Activated CD4-positive, alpha-beta T cell treated with anti-CD3 and anti-CD28 coated beads, Interleukin-2, amount 50 U/mL, for 24 hours (primary cell): ENCODE measurements at places on chromosomes 11 and 22.

DNA sequence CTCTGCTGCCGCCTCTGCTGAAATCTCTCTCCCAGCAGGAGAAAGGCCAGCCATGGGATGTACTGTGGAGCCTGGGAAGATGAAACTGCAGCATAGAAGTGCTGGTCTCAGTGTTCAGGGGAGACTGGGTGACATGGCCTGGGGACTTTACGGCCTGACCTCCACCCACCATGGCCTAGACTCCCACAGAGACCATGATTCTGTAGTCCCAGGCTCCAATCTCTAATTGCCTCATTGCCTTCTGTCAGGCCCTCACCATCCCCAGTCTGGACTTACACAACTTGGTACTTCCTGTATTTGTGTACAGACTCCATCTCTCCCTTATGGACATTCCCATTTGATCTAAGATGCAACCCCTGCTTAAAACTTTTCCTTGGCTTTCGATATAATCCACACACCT lies 43.1 kb downstream of the TRAF6 start:
- DNase-seq: no peak

DNA sequence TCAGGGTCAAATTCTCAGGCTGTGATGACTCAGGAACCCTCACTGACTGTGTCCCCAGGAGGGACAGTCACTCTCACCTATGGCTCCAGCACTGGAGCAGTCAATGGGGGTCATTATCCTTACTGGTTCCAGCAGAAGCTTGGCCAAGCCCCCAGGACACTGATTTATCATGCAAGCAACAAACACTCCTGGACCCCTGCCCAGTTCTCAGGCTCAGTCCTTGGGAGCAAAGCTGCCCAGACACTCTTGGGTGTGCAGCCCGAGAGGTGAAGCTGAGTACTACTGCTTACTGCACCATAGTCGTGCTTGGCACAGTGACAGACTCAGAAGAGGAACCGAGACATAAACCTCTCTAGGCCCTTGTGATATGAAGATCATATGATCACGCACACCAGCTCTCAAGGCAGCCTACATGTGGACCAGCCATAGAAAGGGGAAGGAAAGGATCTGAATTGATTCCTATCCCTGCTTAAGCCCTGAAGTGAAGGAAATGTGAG lies 58.2 kb downstream of the ZNF280B start:
- DNase-seq: no peak

DNA sequence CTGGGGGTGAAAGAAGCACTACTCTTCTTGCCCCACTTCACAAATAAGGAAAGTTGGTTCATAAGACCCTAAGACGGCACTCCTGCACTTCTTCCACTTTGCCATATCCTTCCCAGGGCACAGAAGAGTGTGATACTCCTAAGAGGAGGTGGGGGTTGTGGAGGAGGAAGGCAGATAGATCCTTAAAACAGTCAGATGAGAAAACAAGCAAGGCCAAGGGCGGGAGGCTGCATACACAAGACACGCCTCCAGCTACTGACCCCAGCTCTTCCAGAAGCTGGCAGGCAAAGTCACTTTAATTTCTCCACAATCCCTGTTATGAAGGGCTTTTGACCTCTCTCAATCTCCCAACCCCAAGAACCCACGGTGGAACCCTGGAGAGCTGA lies 1.6 kb upstream of the CHRM4 start:
- no peak for DNase-seq

- DNase-seq: no peak
These were observed 526 bp downstream of the TPST2 start for GRCh38 chr22:26589367-26589844.

GRCh38 chr22:41684194-41684593 lies 4.5 kb downstream of the SNU13 start:
- no peak for DNase-seq

DNA sequence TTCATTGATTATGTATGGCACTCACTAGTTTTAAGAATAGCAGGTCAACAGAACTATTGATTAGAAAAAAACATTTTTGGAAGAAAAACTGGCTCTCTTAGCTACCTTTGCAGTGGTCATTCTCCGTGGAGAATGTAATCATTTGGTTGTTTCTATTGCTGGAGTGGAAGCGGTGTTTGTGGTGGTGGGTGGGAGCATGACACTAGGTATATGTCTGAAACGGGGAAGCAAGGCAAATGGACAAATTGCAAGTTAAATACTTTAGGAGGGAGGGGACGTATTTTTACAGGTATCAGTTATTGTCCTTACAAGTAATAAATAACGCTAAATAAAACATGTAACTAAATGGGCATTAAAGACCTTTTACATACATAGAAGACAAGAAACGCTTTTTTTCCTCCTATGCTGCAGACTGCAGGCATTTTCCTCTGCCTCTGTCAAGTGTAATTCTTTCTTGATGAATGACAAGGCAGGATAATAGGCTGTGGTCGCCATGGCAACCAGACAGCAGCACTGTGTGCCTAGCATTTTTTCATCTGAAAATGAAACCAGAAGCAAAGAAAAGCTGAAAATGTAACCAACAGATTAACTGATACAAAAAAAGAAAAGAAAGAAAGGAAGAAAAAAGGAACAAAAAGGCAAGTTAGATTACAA lies 46.2 kb downstream of the BLID start:
- DNase-seq: no peak

- no peak for DNase-seq
These were observed 54.2 kb downstream of the PACSIN2 start for GRCh38 chr22:42960531-42961399.

DNA sequence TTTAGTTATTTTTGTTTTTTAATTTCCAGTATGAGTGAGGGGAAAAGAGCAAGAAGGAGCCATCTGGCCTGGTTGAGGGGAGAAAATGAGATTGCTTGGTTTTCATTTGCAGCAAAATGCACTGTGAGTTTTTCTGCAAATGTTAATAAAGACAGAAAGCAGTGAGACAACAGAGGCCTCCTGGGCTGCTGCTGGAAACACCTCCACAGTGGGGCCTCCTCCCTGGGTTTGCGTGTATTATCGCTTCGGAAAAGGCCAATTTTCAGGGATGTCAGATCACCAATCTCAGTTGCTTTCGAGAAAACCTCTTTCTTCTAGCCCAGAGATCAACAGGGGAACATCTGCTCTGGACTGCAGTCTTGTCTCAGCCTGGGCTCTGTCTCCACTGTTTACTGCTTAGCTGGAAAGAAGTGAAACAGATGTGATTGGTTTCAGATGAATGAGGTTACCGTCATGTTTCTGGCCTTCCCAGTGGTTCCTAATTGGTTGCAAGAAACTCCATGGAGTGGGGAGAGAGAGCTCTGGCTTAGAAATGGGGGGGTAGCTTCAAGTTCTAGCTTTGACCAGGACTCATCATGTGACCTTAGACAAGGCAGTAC lies 17.3 kb downstream of the TSPAN18 start:
- DNase-seq: no peak

GRCh38 chr11:3808861-3809623 lies 682 bp downstream of the PGAP2 start:
- no peak for DNase-seq

- DNase-seq: no peak
These were observed 56.5 kb upstream of the PRR5 start for GRCh38 chr22:44645531-44645930.

- DNase-seq: peak; percentile 46
These were observed 1.3 kb downstream of the NAP1L4 start for GRCh38 chr11:2990617-2991451.

DNA sequence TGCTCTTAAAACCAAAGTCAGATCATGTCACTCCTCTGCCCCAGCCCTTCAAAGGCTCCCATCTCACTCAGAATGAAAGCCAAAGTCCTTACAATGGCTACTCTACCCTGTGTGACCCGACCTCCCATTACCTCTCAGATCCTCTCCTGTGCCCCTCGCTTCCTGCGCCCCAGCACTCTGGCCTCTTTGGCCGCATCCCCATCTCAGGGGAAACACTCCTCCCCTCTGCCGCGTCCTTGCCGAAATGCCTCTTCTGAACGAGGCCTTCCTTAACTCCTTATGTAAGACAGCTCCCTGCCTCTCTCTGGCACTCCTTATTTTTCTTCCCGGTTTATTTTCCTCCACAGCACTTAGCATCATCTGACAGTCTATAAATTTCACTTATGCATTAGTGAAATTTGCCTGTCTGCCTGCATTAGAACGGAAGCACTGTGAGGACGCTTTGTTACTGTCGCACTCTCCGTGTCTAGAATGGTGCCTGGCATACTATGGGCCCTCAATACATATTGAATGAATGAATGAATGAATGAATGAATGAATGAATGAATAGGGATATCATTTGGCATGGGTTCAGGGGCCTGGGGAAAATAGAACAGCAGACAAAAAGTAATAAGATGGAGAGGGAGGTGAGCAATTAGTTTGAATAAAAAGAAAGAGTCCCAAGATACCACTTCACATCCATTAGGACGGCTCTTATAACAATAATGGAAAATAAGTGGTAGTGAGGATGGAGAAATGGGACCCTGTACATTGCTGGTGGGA lies 137.8 kb downstream of the CEP164 start:
- DNase-seq: no peak

DNA sequence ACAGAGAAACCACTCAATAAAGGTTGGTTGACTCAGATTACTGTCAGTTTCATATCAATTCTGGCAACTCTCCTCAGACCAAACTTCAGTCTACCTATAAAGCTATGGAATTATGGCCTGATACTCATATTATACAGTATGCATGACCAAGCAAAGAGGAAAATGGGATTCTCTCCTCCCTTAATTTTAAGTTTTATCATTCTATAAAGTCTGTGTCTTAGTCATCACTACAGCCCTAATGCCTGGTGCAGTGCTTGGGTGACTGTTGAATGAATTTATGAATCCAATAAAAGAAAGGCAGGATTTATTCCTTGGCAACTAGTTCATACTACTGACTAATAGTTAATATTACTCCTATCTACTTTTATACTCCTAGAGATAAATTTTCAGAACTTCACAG lies 37.6 kb upstream of the GRAMD1B start:
- no peak for DNase-seq

GRCh38 chr11:40746282-40746681 lies 713.2 kb downstream of the LRRC4C start:
- DNase-seq: no peak

DNA sequence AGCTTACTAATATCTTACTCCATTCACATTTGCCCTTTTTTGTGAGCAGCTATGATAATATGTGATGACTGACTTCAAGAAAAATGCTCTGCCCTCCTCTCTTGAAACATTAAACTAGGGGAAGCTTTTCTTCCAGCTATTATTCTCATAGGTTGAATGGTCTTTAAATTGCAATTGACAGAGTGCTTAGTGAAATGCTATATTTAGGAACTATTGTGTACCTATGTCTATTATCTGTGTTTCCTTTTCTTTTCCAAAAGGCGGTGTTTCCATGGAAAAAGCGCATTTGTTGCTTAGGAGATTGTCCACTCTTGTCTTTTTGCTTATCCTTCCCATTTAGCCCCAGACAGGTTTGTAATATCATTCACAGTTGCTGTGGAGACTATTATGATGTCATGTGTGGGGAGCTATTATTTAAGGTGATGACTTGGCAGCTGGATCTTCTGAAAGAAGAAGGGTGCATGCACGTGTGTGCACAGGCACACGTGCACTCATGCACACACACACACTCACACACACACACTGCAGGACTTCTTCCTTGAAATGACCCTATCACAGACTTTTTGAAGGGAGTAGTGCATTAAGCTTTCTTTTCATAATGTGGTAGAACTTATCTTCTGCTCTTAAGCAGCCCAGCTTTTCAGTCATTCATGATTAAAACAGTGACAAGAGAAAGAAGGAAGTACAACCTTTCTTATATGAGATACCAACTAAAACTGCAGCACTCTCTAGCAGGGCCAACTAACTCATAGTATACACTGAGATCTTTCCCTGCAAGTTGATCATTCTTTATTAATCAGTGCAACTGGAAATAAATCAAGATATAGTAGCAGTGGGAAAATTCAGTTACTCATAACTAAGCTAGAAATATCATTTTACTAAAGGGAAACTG lies 340.8 kb upstream of the MTNR1B start:
- DNase-seq: no peak
